Activated CD4-positive, alpha-beta T cell treated with anti-CD3 and anti-CD28 coated beads, Interleukin-2, amount 50 U/mL, for 1 hour (primary cell): ENCODE measurements at places on chromosomes 5 and 9.

DNA sequence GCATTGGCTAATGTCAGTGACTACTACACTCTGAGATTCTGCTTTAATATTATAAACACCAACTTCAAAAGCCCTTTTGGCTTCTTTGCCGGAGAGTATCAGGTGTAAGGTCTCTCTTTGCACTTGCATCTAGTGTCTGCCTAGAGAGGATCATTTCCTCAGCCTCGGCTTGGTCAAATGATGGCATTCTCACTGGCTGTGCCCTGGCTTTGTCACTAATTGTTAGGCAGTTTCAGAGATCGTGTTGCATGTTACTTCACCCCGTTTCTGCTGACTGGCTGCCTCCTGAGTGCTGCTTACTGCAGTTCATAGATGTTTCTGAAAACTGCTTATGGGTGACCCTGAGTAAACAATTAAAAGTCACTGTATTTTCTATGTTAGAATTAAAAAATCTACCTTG lies 48.8 kb downstream of the SLC1A3 start:
- DNase-seq, result no peak

GRCh38 chr5:146624179-146624578 lies 108.2 kb upstream of the GPR151 start:
- DNase-seq, result no peak

- DNase-seq, result no peak
Observed at GRCh38 chr5:20678814-20679298, 690.9 kb upstream of the CDH18 start.

DNA sequence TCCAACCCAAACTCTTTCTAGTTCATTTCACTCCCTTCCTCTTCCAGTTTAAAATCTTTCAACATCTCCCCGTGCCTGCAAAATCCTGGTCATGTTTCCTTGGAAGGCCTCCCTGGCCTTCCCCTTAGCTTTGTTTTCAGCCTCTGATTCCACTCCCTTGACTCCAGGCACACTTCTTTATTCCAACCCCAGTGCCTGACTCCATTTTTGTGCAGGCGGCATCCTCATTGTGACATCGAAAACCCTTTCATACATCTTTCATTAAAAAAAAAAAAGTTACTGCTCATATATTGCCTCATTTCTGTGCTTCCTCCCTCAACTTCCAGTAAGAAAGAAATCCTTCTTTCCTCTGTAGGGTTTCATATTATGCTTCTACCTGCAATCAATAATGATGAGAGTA lies 7.1 kb upstream of the TNFSF8 start:
- no peak for DNase-seq

DNA sequence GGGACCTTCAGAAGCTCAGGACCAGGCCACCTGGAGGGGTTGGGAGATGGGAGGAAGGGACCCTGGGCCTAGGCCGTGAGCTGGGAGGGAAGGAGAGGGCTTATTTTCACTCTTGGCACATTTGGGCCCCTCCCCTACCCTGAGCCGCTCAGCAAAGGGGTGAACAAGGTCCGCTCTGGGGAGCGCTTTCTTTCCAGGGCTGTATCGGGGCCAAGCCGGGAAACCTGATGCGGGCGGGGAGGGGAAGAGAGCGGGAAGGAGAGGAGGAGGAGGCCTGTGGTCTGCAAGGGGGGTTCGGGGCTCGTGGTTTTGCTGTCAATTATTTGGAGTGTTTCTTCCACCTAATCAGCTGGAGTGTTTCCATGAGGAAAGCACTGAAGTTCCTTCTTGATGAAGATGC lies 62.7 kb upstream of the RXRA start:
- no peak for DNase-seq

DNA sequence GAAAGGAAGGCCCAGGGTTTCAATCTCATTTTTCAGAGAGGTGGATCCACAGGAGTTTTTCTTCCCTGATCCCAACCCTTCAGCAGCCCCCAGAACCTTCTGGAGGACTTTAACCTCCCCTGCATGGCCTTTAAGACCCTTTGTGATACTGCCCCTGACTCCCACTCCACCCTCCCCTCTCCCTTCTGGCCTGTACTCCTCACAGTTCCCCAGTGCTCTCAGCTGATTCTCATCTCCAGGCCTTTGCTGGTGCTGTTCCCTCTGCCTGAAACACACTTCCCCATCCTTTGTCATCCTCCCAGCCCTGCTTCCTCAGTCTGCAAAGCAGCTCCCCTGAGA lies 18.5 kb downstream of the NEURL1B start:
- DNase-seq, result no peak

- no peak for DNase-seq
Observed at GRCh38 chr9:125904155-125904851, 157.1 kb downstream of the PBX3 start.

DNA sequence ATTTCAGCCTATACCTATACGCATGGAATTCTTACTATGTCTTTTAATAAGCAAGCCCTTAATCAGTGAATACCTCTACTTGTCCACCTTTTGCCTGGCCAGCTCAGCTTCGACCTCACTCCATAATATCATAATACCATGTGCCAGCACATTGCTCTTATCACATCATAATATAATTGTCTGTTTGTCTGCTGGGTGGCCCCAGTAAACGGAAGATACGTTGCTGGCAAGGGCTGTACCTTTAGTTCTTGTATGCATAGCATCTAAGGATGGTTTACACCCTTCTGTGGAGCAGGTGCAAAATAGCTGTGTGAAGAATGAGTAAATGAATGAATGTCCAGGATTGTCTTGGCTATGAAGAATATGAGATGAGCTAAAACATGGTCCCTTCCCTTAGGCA lies 29.9 kb downstream of the SV2C start:
- DNase-seq, result no peak

- DNase-seq, result no peak
Observed at GRCh38 chr9:77488439-77489126, 159.5 kb downstream of the GNA14 start.

GRCh38 chr5:157365732-157366131 lies 94.3 kb upstream of the NIPAL4 start:
- DNase-seq, result no peak

DNA sequence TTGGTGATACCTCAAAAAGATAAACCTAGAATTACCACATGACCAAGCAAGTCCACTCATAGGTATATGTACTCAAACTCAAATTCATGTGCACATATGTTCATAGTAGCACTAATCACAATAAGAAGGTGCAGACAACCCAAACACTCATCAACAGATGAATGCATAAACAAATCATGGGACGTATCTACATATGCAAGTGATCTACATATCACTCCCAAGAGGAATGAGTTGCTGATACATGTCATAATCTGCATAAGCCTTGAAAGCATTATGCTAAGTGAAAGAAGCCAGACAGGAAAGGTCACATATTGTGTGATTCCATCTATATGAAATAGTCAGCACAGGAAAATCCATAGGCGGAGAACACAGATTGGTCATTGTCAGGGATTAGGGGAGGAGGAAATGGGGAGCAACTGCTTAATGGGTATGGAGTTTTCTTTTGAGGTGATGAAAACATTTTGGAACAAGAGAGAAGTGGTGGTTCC lies 10.6 kb upstream of the GPX8 start:
- no peak for DNase-seq

DNA sequence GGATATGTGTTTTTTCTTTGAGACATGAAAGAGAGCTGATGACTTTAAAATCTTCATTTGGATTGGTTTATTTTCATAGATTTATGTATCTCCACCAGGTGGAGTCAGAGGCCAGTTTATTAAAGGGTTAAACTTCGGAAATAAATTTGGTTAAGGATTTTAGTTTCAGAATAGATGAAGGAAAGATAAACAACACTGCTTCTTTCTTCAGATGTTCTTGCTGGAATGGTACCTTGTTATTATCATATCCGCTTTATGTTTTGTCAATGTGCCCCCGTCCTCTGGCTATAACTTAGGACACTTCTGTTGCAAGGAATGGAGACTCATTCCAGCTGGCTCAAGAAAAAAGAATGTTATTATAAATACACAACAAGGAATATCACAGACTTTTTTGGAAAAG lies 81.2 kb downstream of the ALDH1A1 start:
- DNase-seq, result no peak

DNA sequence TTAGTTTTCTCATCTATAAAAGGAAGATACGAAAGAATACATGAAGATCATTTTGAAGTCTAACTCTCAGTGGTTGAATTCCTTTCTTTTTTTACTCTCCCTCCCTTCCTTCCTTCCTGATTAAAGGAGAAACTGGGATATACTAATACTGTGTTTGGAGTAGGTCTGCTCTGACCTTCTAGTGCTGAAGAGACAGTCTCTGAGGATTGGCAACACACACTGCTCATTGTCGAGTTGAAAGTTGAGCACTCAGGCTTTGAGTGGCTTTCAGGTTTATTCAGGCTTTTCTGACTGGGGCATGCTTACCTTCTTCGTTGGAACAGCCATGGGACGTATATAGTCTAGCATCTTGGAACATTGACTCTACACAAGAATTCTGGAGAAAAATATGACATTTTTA lies 86.9 kb upstream of the RPS23 start:
- DNase-seq, result no peak

DNA sequence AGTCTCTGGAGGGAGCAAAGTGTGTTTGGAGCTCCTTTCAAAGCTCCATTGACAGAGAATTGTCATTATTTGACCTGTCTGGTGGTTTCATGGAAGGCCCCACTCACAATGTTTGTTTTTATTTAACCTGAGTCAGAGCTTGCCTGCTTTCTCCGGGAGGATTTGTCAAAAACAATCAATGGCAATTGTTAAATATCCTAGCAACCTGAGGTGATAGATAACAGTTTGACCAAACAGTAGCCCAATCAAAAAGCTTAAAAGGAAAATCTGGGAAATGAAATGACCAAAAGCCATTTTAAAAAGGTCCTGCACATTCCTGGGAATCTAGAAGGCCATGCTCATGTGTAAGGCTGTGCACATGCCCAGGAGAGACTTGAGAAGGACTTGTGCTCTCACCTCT lies 177.2 kb upstream of the POC5 start:
- no peak for DNase-seq

- DNase-seq, result no peak
Observed at GRCh38 chr9:107782789-107783188, 293.2 kb upstream of the KLF4 start.

DNA sequence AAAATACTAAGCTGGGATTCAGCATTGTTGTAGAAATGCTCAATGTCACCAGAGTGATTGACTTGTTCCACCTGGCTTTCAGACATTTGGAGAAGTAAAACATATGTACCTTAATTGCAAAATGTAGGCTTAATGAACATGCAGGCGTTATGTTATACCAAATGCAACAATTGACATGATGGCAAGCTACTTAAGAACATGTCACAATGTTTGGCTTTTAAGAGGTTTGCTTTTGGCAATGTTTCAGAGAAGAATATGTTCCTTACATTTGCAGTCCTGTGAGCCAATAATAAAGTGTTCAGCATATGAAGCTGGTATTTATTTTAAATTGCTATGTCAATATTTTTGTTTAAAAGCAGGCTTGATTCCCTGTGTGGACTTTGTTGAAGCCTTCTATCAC lies 111.7 kb upstream of the NUDT12 start:
- DNase-seq, result no peak

DNA sequence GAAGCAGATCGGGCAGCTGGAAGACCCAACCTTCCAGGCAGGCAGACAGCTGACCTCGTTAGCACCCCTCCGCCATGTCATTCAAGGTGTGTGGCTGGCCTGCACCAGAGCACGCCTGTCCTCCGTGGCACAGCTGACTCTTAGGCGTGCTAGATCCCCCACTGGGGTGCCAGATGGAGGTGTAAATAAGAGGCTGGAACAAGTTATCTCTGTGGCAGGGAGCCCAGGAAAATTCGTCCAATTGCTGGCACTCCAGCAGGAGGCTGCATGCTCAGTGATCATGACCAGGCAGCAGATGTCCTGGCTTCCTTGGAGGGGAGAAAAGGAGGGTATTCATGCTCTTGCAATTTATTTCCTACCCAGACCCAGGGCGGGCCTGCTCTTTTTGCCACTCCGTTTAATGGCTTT lies 7.8 kb upstream of the ALDOB start:
- DNase-seq, result no peak

DNA sequence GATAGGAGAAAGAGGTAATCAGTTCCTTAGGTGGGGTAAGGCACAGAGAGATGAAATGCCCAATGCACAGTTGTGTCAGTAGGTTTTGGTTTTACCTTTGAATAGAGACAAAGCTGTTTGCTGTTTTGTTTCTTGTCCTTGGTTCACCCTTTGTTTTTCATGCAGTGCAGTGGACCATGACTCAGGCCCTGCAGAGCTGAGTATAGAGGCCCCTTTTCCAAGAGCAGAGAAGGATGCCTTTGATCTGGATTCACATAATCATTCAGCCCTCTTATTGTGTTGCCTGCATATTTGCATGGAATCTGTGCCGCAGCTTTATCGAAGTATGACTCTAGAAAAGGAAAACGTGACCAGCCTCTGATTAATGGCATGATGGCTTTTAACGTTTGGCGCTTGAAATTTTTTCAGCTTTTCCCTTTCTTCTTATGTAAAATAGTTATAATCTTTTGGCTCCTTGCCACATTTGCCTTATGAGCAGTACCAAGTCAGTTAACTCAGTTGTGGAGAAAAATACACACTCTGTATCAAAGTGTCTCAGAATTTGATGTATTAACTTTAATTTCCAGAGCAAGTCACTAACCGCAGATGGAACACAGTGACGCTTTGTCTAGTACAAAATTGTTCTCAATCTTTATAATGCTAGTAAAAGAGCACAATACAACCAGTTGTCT lies 197.6 kb downstream of the KDM4C start:
- DNase-seq, result no peak
